ENCODE measurements at places on chromosomes 6 and 20. TPM values are rescaled to one million over a fixed set of nuclear protein-coding genes. Genes with fewer than 3 reads are reported as not detected.

GRCh38 chr6:163392533-163392932 is 22.0 kb upstream of the QKI start:
- H3K27ac ChIP-seq: no peak overlapping the region
- H3K4me3 ChIP-seq: no peak overlapping the region
- H3K27me3 ChIP-seq: no peaks in the 10 kb centered on the region
- DNase-seq: peak; percentile 57
- no peaks in the 10 kb centered on the region for H3K36me3 ChIP-seq

DNA sequence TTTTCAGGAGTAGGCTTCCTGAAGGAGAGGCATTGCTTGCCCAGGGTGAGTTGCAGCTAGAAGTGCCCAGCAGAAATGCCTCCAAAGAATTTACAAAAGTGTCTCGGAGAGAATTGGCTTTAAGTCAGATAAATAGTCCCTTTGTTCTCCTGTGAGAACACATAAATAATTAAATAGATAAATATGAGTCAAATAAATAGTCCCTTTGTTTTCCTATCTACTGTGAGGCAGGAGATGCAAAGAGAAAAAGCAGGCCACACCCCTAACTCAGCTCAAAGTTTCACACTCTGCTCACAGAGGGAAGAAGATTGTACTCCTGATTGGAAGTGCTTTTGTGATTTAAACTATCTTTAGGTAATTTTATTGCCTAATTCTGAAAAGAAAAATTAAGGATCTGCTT is 180.7 kb upstream of the PRSS16 start:
- no peaks in the 10 kb centered on the region for H3K27me3 ChIP-seq
- H3K27ac ChIP-seq: no peak overlapping the region
- H3K4me3 ChIP-seq: no peak overlapping the region

DNA sequence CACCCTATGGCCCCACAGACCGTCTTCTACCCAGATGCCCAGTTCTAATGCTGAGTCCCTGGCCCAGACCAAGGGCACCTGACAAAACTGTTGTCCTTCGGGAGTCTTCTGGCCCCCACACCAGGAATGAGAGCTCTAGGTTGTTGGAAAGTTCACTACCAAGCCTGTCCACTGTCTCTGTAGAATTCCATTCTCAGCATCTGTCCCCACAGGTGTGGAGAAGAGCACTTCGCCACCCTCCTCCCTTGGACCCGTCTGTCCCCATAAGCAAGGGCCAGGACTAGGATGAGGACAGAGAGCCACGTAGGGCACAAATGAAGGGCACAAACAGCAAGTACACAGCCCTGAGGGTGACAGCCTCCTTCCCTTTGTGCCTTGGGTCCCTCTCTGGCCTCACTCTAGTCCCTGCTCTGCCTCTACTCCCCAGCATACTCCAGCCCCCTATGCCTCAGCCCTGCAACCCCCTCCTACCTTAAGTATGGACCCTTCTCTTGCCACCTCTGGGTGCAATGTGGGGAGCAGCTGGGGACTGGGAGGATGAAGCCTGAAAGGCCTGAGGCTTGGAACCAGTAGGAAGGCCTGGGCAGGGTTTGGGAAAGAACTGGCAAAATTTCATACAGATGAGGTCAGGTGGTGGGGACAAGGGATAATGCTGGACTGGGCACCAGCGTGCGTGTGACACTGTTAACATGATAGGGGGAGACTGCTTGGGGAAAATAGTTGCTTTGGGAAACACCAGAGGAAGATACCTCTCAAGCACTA is 4.3 kb downstream of the LZTS3 start:
- no peak for DNase-seq
- H3K4me3 ChIP-seq: peak overlapping the region; percentile 64
- peak overlapping the region; percentile 59 for H3K27ac ChIP-seq
- no peaks in the 10 kb centered on the region for H3K27me3 ChIP-seq

DNA sequence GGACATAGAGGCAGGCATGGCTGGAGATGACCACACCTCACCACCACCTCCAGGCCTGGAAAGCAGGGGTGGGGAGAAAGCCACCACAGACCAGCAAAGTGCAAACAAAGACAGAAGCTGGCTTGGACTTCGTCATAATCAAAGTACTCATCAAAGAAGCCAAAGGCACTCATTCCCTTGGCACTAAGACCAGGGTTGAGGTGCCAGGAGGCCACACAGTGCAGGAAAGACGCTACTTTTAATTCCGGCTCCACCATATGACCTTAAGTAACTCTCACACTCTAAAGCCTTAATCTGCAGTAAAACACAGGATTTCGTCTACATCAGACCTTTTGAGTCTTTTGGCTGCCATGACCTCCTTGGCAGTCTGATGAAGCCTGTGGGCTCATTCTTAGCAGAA is 123.1 kb downstream of the HIVEP2 start:
- H3K36me3 ChIP-seq: no peaks in the 10 kb centered on the region
- no peak for DNase-seq
- peaks cover 5% of the 10 kb centered on the region for H3K4me1 ChIP-seq
- no peak overlapping the region for H3K27ac ChIP-seq
- no peaks in the 10 kb centered on the region for H3K27me3 ChIP-seq

GRCh38 chr6:54248994-54249393 is 59.2 kb upstream of the TINAG start:
- no peaks in the 10 kb centered on the region for H3K27me3 ChIP-seq
- H3K4me3 ChIP-seq: no peak overlapping the region
- DNase-seq: no peak
- H3K4me1 ChIP-seq: no peaks in the 10 kb centered on the region

DNA sequence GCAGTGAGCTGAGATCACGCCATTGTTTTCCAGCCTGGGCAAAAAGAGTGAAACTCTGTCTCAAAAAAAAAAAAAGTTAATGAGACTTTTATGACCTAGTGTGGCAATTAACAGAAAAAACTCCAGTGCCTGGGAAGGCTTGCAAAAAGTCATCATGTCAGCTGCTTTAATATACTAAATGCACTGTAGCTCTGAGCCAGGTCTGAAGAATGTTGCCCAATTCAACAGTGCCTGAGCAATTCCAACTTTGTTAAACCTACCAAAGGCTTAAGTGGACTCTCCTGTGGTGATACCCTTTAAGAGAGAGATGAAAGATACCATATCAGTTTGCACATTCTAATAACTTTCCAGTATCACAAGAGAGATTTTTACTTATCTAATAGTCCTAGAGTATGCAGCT is 6.5 kb upstream of the ROS1 start:
- no peak for DNase-seq
- no peak overlapping the region for H3K4me3 ChIP-seq
- H3K4me1 ChIP-seq: no peaks in the 10 kb centered on the region
- H3K27ac ChIP-seq: no peak overlapping the region
- H3K36me3 ChIP-seq: no peaks in the 10 kb centered on the region

GRCh38 chr6:163793011-163793983 is 378.8 kb downstream of the QKI start:
- no peaks in the 10 kb centered on the region for H3K36me3 ChIP-seq
- H3K27ac ChIP-seq: no peak overlapping the region
- no peaks in the 10 kb centered on the region for H3K27me3 ChIP-seq

DNA sequence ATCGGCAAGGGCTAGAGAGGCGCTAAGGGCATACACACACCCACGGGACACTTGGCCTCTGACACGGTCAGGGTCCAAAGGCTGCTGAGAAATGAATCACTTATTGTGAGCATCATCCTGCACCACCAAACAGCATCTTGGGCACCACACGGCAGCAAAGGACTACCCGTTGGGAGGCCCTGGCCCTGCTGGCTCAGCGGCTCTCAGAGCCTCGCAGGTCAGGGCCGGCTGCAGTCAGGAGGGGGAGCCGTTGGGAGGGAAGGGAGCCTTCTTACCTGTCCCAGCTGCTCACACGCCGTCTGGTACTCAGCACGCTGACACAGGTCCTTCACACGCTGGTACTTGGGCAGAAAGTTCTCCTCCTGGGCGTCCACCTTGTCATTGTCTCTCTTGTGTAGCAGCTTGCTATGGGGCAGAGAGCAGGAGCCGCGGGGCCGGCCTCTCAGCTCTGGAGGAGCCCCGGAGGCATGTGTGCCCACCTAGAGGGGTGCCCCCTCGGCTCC is 109.0 kb downstream of the SULF2 start:
- no peak overlapping the region for H3K4me3 ChIP-seq
- H3K27ac ChIP-seq: no peak overlapping the region
- DNase-seq: no peak
- H3K4me1 ChIP-seq: no peaks in the 10 kb centered on the region
- H3K27me3 ChIP-seq: no peaks in the 10 kb centered on the region
- H3K36me3 ChIP-seq: no peaks in the 10 kb centered on the region

DNA sequence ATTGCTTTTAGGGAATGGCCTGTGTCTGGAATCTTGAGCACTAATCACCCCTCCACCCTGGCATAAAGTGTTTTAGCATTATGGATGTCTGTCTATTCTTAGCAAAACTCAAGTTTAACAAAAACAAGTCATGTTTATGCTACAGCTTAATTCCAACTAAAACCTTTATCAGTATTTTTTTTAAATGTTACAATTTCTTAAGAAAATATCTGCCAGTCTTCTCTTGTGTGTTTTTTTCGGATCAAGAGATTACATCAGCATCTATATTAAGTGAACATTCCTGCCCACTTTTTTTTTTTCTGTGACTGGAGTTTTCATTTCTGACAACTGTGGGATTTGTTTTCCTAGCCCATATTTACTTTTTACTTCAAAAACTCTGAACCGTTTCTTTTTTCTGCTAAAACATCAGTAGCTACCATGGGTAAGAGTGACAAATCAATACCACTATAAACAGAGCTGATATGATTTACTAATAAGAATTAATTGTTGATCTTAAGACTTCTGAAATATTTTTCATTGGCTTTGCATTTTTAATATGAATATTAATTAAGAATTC is 94.3 kb downstream of the EDN1 start:
- H3K4me3 ChIP-seq: no peak overlapping the region
- no peaks in the 10 kb centered on the region for H3K27me3 ChIP-seq
- DNase-seq: no peak
- no peaks in the 10 kb centered on the region for H3K4me1 ChIP-seq
- no peak overlapping the region for H3K27ac ChIP-seq

GRCh38 chr20:63028461-63028921 is 21.7 kb upstream of the BHLHE23 start:
- DNase-seq: no peak
- H3K4me3 ChIP-seq: no peak overlapping the region
- H3K27me3 ChIP-seq: no peaks in the 10 kb centered on the region
- H3K4me1 ChIP-seq: no peaks in the 10 kb centered on the region
- H3K36me3 ChIP-seq: no peaks in the 10 kb centered on the region

DNA sequence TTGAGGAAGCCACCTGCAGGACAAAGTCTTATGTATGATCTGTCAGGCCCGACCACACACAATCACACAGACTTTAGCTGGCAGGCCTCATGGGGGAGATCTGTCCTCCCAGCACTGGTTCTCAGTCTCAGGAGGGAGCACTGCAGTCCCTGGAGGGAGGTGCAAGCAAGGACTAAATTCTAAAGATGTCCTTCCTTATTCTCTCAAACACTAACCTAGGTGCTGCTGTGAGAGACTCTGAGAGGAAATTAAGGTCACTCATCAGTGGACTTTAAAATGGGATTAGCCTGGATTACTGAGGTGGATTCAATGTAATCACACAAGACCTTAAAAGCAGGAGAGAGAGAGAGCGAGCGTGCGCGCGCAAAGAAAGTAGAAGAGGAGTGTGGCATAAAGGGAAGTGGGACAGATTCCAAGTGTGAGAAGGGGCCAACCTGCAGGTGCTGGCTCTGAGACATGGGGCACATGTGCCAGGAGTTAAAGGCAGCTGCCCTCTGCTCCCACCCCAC is 14.3 kb downstream of the GLO1 start:
- no peaks in the 10 kb centered on the region for H3K27me3 ChIP-seq
- H3K36me3 ChIP-seq: no peaks in the 10 kb centered on the region
- no peak overlapping the region for H3K27ac ChIP-seq
- no peak for DNase-seq
- H3K4me1 ChIP-seq: no peaks in the 10 kb centered on the region
- no peak overlapping the region for H3K4me3 ChIP-seq

DNA sequence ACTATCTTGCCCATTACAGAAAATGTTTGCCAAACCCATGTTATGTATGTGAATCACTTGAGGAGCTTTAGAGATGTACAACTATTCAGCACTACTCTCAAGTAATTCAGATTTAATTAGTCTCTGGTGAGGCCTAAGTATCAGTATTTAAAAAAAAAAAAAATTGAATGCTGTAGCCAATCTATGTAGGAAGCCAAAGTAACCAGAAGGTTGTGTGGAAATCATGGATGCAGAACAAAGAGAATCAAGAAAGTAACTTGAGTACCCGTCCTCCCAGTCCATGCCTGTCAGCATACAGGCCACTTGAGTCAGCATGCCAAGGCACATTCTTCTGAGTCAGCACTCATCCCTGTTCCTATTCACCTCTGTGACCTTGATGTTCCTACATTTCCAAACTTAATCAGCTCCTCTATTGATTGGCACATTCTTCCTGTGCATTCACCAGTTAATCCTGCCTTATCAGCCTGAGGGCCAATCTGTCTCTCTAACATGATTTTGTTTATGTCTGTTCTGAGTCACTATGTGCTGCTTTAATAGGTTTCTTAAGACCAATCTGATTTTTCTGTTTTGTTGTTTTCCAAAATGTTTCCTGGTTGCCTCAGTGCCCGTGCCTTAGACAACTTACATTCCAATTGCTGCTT is 165.6 kb downstream of the KCNQ5 start:
- H3K27ac ChIP-seq: no peak overlapping the region
- no peak overlapping the region for H3K4me3 ChIP-seq
- H3K4me1 ChIP-seq: no peaks in the 10 kb centered on the region
- no peaks in the 10 kb centered on the region for H3K27me3 ChIP-seq

GRCh38 chr20:40931410-40932044 is 97.1 kb upstream of the TOP1 start:
- no peaks in the 10 kb centered on the region for H3K36me3 ChIP-seq
- H3K4me3 ChIP-seq: no peak overlapping the region
- no peak for DNase-seq
- no peaks in the 10 kb centered on the region for H3K27me3 ChIP-seq

The ABCF1 gene
- total RNA-seq: 24.8 TPM

The GLP1R gene
- total RNA-seq: 8.9 TPM

The DLK2 gene
- total RNA-seq: not detected

The RNASET2 gene
- total RNA-seq: 27.1 TPM

The CST1 gene
- total RNA-seq: not detected

The CHRNA4 gene
- not detected for total RNA-seq

The PLN gene
- 0.75 TPM for total RNA-seq

The OPRM1 gene
- not detected for total RNA-seq

The TMEM170B gene
- total RNA-seq: 2.1 TPM
